Cortex of kidney (tissue), 1 donor: ENCODE measurements at places on chromosomes 12 and 14.

- DNase-seq, result no peak
Measured at GRCh38 chr12:48198672-48198971, 4.5 kb downstream of the OR10AD1 start.

- no peak for DNase-seq
Measured at GRCh38 chr14:76186308-76187027, 34.7 kb downstream of the GPATCH2L start.

GRCh38 chr12:54191126-54191525 is 2.3 kb upstream of the SMUG1 start:
- no peak for DNase-seq

GRCh38 chr14:56460469-56460868 is 119.1 kb upstream of the TMEM260 start:
- DNase-seq, result no peak

DNA sequence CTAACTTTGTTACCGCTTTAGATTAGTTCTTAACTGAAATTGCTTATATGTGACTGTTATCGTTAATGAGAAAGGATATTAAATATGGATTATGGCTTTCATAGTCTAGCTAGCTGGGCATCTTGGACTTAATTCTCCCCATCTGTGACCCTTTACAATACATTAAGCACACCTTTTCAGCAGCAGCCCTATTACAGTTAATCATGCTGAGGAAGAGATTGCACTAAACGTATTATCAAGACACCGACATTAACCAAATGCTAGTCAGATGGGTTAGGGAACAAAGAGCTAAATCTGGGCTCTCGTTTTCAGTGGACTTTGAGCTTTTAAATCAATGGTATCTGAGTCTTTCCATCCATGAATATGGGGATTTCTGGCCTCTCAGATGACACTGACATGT is 447.5 kb upstream of the DCN start:
- no peak for DNase-seq

DNA sequence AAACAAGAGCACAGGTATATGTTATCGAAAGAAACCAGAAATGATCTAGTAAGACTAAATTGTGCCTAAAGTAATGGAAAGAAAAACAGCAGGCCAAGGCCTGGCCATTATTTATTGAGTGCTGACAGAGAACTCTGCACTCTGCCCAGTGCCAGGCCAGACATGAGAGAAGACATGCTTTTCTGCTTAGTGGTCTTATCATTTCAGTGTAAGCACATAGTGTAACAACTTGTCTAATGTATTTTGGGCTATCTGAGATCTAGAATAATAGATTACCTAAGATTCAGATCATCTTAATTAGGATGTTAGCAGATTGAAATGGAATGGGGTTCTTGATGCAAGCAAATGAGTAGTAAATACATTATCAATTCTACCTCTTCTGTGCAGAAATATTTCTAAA is 278.3 kb downstream of the AKAP6 start:
- no peak for DNase-seq

DNA sequence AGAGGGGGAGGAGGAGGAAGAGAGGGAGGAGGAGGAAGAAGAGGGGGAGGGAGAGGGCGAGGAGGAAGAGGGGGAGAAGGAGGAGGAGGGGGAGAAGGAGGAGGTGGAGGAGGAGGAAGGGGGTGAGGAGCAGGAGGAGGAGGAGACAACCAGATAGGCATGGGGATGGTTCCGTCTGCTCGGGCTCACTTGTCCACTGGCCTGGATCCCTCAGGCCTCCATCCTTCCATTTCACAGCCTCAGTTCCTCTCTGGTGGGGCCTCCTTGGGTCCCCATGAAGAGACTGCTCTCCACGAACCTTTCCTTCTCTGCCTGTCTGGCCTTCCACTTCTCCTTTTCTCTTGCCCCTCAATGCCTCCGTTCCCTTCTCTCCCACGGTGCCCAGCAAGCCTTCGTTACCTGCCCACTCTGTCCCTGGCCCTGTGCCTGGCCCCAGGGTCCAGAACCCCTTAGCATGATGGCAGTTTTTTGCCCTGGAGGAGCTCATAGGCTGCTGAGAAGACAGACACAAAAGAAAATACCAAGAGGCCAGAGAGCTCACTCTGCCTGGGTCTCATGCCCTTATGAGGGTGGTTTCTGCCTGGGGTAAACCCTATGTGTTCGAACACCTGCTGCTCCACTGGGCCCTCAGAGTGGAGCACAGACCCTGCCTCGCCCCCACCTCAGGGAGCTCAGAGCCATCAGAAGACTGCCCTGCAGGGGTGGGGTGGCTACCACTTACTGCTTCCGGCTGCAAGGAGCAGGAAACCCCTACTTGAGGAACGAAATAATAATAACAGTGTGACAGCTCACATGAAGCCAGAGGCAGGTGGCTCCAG is 11.7 kb upstream of the CACNA2D4 start:
- no peak for DNase-seq

GRCh38 chr14:101973356-101973755 is 9.0 kb downstream of the DYNC1H1 start:
- DNase-seq, result no peak

DNA sequence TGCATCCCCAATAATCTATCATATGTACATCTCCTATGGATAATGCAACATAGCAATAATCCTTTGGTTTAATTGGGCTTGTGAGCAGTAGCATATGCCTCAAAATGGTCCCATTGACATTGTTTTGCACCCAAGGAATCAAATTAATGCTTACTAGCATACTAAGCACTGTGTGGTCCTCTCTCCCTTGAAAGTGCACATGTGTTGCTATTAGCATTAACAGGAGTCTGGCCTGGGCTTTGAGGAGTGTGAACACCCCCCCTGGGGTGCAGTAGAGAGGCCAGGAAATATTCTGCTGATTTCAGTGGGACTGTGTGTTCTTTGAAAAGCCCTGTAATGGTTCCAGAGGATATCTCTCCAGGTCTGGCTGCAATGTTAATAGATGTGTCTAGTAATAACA is 1148.4 kb downstream of the VRK1 start:
- DNase-seq, result no peak

GRCh38 chr12:12721176-12721751 is 4.1 kb downstream of the CDKN1B start:
- DNase-seq, result no peak

DNA sequence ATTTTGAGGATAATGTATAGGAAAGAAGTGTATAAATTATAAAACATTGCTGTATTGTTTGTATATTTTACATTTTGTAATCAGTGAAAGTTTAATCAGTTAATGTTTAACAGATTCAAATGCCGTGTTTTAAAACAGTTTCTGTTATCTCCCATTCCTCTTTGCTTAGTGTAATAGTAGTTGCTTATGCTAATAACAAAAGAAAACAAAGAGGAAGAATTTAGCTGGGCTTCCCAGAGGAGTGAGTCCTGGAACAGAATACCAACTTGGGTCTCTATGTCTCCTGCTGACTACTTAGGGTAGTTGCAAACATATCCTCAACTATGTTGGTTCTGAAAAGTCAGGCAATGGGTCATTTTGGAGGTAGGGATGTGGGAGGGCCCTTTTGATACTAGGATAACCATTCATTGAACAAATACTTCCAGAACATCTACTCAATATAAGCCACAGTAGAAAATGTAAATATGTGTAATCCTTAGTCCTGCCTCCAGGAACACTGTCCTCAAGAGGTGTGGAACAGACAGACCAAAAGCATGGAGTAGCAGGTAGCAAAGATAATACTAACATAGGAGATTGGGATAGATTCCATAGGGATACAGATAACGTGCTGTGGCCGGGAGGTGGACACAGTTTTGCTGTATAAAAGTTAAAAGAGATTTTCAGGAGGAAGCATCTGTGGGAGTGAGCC is 36.1 kb upstream of the EVL start:
- DNase-seq, result no peak

DNA sequence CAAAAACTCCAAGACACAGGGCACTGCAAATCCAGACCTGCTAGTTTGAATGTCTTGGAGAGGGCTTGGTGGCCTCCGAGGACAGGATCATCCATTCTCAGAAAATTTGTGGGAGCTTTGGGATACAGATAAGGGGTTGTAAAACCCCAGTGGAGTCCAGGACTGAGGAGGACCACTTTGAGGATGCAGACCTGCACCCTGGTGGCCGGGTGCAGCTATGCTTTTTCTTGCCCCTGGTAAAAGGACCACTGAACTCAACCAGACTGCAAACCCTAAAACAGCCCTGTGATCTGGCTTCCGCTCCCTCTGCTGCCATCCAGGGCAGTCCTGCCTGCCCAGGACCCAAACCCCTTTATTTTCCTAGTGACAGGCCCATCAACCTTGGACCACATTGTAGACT is 169.5 kb upstream of the DAAM1 start:
- DNase-seq, result no peak

DNA sequence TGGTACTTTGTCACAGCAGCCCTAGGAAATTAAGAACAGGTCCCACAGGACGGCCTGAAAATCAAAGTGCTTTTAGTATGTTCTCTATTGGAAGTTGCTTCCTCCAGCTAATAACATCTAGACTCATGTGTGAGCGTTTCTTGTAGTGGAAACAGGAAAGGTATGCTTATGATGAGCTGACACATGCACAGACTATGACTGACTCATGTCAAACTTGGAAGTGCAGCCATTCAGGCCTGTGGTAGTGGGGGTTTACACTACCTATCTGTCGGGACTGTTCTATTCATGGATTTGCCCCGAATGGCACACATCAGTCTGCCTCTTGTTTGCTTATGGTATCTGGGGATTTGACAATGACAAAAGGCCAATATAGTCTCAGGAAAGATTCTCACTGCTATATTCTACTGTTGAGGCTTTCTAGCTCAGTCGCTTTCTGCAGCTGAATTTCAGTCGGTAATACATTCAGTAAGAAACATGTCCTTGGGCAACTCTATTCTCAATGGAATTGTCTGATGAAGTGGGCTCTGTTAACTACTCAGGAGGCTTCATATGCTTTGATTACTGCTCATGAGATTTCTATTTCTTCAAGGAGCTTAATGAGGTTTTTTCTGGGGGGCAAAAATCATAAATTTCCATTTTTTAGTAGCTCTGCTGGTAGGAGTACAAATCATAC is 270.3 kb upstream of the DAAM1 start:
- no peak for DNase-seq

DNA sequence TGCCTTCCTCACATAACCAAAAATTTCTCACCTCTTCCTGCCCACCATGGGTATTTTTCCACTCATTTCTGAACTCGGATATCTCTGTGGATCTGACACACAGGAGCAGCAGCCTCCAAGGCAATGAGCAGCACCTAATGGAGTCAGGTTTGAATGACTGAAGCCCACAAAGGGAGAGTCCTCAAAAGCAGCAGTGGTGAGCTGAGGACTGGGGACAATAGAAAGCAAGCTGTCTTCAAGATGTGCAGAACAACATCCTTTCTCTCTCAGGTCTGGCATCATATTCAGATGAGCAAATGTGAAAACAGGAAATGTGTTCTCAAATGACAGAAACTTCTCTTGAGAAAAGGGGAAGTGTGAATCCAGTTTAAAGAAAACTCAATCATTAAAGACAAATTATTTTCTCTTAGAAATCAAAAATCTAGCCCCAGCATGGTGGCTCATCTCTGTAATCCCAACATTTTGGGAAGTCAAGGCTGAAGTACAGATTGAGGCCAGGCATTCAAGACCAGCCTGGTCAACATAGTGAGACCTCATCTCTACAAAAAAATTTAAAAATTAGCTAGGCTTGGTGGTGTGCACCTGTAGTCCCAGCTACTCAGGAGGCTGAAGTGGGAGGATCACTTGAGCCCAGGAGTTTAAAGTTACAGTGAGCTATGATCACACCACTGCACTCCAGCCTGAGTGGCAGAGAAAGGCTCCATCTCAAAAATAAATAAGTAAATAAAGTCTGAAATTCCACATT is 54.2 kb downstream of the C12orf42 start:
- DNase-seq, result no peak

DNA sequence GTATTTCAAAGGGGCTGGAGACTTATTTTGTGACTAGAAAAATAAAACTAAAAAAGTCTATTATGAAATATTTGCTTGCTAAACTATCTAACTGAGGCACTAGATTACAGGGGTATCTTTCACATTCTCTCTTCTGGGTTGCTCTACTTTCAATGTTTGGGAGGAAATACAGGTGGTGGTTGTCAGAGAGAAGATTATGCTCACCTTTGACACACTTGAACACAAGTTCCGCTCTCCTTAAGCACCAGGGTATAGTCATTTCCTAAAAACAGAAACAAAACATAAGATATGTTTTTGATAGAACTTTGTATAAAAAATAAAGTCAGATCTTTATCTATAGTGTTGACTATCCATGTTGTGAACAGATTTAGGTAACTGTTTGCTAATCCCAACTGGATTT is 45.4 kb upstream of the FGF6 start:
- no peak for DNase-seq

GRCh38 chr14:105123981-105124765 is 44.4 kb downstream of the JAG2 start:
- no peak for DNase-seq

DNA sequence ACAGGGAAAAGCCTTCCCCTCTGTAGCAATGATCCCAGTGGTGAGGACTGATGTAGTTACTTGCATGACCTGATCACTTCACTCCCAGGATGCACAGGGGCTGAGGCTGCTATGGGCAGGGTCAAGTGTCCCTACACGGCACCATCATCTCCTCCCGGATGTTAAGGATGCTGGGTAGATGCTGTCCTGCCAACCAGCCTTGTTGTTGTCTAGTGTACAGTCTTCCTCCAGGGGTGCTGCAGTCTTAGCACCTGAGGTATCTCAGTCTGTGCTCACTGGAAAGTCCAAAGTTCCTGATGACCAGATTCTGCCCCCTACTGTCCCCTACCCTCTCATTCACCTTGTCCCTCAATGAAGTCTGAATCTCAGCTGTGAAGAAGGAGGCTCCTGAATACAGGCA is 20.1 kb downstream of the CPM start:
- DNase-seq, result no peak

GRCh38 chr12:50213439-50213838 is 46.3 kb upstream of the CERS5 start:
- no peak for DNase-seq
